ENCODE measurements at places on chromosomes 2 and 18.

GRCh38 chr2:225670111-225670974 lies 270.8 kb downstream of the NYAP2 start:
- DNase-seq: peak; percentile 52

DNA sequence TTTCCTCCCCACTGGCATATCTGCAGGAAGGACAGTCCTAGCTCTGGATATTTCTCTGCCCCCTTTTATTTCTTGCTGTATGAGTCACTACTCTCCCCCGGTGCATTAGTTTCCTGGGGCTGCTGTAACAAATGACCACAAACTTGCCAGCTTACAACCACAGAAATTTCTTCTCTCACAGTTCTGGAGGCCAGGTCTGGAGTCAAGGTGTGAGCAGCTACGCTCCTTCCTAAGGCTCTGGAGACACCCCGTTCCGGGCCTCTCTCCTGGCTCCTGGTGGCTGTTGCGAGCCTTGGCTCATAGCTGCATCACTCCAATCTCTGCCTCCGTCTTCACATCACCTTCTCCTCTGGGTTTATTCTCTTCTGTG lies 34.1 kb downstream of the PTPRM start:
- DNase-seq: peak; percentile 85

DNA sequence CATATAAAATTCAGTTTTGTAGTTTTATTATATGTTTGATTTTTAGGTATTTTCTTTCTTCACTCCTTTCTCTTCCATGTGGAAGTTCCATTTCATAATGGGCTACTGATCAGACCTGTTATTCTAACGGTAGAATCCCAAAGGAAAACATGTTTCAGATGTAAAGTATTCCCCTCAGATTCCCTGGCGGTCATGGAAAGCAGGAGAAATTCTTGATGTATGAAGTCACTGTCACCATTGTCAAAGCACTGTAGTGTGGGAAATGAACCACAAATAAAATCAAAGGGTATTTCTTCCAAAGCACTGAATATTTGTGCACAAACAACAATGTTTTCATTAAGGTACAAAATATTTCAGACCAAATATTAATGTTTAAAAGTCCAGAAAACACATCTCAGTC lies 237.3 kb upstream of the KLHL14 start:
- DNase-seq: peak; percentile 74

GRCh38 chr2:69026691-69027459 lies 13.9 kb downstream of the ANTXR1 start:
- no peak for DNase-seq

DNA sequence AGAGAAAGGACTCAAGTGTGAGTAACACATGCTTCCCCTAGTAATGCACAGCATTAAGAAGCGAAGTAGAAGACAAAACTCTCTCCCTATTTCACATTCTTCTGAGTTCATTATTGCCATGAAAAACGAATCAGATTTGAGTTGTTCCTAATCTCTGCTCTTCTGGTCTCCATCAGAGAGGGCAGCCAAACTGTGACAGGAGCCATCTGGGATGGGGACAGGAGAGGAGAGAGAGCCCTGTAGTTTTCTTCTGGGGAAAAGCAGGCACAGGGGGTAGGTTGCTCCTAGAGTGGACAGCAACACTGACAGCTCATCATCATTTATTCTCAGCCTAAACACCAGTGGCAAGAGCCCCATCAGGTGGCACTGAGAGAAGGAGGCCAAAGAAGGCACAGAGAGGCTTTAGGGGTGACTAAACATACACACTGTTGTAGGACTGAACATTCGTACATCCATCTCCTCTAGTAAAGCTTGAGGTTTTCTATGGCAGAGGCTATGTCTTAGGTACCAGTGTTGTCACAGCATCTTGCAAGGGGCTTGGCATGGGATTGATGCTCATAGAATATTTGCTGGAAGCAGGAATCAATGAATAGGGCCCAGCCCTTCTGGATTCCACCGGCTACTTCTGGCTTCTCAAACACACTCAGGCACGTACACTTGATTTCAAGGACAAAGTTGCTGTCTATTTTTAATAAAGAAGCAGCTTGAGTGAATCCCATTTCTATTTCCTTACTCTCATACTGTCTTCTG lies 33.1 kb downstream of the SLC8A1 start:
- no peak for DNase-seq

DNA sequence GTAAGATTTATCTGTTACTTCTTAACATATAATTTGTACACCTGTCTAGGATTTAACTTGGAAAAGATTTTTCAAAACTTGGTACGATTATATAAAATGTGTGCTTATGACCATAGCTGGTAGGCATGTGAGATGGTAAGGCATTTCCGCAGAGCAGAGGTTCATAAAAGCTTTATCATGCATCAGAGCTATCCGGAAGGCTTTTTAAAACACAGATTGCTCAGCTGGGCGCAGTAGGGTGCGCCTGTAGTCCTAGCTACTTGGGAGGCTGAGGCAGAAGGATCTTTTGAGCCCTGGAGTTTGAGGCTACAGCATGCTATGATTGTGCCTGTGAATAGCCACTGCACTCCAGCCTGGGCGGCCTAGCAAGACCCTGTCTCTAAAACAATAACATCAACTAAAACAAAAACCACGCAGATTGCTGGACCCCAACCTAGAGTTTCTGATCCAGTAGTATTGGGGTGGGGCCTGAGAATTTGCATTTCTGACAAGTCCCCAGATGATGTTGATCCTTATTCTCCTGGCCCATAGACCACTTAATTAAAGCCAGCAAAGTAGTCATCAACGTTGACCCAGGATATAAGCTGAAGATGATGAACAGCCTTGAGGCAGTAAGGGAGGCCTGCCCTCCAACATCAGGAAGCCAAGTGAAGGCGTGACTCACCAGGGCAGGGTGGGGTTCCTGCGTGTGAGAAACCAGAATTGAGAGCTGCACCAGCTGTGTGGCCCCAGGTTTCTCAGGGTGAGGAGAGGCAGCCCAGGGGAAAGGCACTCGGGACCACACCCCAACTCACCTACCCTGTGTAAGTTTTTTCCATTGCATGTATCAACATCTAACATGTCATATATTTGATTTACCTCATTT lies 21.6 kb upstream of the SLC20A1 start:
- peak; percentile 78 for DNase-seq

DNA sequence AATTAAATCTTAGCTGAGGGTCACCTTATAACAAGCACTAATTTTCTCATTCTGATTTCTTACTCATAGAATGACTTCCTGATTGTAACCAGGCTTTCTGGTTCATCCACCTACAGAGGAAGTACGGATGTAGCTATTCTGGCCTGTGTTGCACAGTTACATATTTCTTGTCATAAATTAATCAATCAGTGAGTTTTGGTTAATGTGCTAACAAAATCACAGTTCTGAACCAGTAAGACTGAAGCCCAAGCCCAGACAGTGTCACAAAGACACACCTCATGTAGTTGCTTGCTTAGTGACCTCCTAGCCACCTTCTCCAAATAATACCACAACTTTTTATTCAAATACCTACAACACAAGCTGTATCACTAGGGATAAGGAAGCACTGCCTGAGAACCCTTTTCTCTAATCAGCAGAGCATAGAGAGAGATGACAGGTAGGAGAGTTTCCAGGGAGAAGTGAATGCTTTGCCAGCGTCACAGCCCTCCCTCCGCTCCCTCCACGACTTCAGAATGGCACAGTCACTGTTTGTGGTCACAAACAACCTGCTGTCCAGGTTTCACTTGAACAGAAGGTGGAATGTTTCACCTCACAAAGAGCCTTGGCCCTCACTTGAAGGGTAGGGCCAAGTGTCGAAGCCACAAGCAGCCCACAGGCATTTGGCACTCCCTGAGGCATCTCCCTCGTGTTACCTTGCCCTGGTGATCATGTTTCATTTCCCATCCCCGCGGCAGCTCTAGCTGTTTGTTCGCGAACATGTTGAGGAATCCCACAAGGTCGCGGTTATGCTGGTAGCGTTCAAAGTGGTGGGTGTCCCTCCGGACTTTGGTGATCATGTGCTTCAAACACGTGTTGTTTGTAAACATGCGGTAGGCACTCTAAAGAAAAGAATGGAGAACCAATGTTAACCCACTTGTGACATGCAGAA lies 120.8 kb upstream of the STK17B start:
- DNase-seq: no peak

DNA sequence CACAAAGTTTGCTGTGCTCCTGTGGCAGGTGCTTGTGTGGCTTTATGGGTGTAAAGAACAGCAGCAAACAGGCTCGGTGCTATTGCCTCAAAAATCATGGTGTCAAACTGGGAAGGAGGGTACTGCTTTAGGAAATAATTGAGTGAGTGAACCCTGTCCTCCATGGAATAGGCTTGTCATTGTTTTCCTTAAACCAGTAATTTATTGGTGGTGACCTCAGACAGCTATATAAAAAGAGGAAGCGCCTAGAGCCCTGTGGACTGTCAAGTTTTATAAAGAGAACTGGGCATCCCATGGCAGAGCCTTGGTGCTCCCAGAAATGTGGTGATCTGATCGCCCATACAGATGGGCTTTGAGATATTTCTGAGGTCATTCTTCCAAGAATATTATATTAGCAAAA lies 4.7 kb upstream of the CXCR4 start:
- DNase-seq: no peak

- DNase-seq: peak; percentile 73
These were observed 15.9 kb upstream of the TMEM214 start for GRCh38 chr2:27016801-27017325.

- DNase-seq: no peak
These were observed 20.9 kb downstream of the ARMC9 start for GRCh38 chr2:231219289-231219688.

- no peak for DNase-seq
These were observed 153.2 kb upstream of the MYT1L start for GRCh38 chr2:2484301-2484700.

GRCh38 chr18:74897971-74898657 lies 300.4 kb downstream of the ZNF407 start:
- peak; percentile 53 for DNase-seq

DNA sequence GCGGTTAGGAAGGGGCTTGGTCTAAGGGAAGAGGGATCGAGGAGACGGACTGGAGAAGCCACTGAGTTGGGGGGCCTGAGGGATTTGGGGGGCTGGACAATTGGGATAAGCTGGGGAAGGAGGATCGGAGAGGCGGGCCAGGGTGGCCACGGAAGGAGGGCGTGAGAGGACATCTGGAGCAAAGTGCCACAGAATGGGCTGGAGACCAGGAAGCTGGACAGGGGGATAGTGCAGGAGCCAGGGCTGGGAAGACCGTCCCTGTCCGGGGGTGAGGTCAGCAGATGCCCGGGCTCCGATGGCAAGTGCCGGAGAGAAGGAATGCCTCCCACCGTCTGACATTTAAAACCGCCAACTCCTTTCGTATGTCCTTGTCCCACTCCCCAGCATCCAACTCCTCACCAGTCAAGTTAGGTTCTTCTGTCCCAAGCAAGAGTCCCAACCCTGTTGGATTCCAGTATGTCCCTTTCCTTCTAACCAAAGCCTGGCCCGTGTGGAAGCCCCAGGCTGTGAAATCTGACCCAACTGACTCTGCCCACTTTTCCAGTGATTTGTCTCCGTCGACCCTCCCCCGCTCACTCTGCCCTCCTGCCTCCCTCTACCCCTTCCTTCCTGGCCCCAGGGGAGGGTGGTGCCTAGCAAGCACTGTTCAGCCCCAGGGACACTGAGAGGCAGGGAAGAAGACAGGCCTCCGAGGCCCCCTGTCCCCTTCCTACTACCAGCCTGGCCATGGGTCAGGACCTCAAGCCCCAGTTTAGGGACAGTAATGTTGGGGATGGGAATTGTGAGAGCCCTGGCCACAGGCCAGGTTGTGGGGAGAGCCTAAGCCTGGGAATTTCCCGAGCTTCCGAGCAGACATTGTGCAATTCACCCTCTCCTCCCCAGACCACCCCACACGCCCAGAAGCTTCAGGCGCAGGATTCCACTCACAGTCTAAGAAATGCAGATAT lies 31.5 kb upstream of the TMBIM1 start:
- DNase-seq: peak; percentile 58

DNA sequence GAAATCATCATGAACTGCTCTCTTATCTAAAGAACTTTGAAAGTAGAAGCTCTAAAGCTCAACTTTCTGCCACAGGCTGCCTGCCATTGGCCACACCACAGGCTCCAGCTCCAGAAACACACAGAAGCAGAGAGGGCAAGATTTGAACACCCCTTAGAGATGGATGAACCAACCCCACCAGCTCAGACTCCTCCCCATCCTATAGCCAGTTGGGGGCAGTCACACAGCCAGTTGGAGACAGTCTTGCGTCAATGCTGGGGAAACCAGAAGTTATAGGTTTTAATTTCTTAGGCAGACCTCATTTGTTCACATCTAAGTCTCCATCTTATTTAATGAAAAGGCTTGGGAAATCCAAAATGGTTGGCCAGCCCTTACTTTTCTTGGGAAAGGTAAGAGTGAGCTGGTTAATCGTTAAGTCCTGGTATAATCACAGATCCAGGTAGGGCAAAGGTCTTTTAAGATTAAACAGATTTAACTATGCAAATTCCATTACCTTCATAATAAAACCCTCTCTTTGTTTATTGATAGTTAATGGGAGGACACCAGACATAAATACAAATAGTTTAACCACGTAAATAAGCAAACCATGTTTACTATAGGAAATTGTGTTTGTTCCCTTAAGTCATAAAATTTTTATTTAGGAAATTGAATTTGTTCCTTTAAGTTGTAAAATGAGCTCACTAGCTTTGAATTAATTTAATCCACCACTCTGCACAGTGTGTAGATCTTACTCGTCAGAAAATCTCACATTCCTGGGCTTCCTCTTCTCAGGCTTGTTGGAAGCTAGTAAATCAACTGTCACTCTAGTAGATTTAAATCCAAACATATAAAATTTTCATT lies 28.0 kb downstream of the MRO start:
- no peak for DNase-seq

DNA sequence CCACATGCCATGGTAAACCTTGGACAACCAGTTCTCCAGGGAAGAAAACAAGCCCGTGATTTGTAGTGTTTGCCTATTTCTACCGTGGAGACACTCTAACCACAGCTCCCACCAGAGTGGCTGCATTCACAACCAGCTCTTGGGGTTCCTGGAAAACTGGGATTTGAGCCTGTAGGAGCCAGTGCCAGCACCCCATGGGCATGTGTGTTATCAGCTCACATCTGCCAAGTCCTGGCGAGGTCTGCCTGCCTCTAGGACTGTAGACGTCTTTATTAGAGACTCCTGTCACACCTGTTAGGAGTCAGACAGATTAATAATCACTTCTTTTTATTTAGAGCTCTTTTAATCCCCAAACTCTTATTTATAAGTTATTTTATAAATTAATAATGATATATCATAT lies 41.0 kb downstream of the INPP5D start:
- DNase-seq: no peak

GRCh38 chr2:216989340-216990129 lies 129.7 kb upstream of the TNP1 start:
- peak; percentile 14 for DNase-seq

GRCh38 chr18:21205695-21206094 lies 36.3 kb upstream of the GREB1L start:
- no peak for DNase-seq

- DNase-seq: peak; percentile 59
These were observed 101.6 kb upstream of the COL5A2 start for GRCh38 chr2:189281201-189281600.

GRCh38 chr2:106607371-106607770 lies 120.2 kb downstream of the CD8B2 start:
- DNase-seq: no peak

DNA sequence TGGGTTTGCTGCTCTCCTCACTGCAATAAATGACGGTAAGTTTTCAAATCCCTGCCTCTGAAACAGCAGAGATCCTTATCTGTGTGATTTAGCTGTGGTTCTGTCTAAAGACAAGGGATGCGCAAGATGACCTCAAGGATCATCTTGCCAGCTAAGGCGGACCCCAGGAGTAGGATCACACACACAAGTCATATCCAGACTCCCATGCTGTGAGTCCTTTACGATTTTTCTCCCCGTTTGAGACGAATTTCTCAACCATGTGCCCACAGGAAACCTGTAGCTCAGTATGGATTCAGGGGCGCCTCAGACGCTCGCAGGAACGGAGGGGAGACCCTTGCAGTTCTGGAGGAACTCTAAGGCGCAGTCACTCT lies 11.1 kb upstream of the DCTN1 start:
- DNase-seq: no peak

All from fibroblast of skin of right biceps (primary cell).